Mesothelial cell of epicardium (in vitro differentiated cells): ENCODE measurements at places on chromosomes 5 and 9.

DNA sequence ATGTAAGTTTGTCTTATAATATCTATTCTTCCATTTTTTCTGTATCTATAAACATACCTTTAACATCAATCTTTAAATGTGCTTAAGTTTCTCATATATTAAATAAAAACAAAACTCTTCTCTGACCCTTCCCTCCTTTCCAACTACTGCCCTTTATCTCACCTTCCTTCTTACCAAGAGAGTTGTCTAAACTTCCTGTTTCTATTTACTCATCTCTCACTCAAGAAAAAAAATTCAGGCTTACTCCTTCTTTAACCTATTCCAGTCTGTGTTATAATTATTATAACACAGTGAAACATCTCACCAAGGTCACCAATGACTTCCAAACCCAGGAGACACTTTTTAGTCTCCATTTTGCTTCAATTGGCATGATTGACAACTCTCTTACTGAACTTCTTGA, 140.9 kb downstream of the CCDC171 start:
- no peaks in the 10 kb centered on the region for H3K4me1 ChIP-seq
- H3K4me3 ChIP-seq: no peak overlapping the region
- no peaks in the 10 kb centered on the region for H3K27me3 ChIP-seq
- no peak for DNase-seq

DNA sequence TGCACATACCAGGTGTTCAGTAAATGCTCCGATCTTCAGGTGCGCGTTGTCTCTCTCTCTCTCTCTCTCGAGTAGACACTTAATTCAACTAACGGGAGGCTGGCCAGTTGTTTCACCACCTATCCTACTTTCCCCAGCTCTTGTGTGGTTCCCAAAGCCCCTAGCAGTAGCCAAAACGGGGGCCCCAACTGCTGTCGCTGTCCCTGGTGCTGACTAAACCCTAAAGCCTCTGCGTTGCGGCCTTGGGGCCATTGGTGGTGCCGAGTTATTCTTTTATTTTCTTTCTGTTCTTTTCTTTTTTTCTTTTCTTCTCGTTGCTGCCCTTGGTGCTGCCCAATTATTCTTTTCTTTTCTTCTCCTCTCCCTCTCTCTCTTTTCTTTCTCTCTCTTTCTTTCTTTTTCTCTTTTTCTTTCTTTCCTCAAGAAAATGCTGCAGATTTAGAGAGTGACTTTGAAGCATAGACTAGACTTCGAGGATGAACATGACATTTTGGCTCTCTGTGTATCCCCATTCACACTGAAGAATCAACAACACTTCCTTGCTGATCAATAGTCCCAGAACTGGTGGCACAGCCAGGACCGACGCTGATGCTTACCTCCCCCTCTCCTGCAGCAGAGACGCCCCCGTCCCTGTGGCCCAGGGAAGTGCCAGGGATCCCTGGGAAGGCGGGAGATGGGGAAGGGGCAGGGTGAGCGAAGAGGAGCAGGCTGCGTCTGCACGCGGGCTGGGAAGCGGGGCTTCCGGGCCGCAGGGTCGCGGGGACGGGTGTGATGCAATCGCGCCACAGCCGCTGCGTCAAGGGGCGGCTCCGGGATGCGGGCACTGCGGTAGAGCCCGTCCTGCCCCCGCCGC, at the start of gene FBLL1:
Gene FBLL1 (plus strand): TSS at position 785 of the 853 bp plus-strand sequence. CDS start 200 bp downstream, outside the sequence.
- peak within 1 kb of the TSS; percentile 63 for H3K4me3 ChIP-seq
- no peak within 1 kb of the TSS for H3K27ac ChIP-seq
- H3K27me3 ChIP-seq: peaks cover 54% of the 10 kb centered on the region
- no peaks in the 10 kb centered on the region for H3K36me3 ChIP-seq
- peaks cover 4% of the 10 kb centered on the region for H3K4me1 ChIP-seq

DNA sequence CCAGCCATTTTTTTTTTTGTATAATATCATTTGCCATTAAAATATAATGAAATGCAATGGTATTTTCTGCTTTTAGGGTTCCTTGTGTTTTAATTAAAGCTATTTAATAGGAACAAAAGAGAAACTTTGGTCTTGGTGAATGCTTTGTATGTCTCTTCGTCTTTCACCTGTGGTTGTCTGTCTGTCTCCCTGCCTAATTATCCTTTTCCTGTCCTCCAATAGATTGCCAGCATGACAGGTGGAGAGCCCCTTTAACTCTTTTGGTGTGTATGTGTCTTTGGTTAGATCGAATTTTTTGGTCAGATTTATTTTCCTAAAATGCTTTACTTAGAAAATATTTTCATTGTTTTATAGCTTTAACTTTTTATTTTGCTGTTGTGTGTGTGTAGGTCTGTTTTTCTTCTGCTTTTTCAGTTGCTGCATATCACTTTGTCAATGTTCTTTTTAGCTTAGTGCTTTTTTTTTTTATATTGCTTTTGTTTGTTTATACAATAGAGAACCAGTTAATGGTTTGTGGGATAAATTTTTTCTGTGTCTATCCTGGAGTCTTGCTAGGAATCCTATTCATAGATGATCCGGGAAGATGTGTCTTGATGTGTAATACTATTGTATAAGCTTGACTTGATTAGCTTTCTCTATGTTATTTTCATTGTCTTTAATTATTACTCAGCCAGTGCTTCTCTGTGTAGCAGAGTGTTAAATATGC, 8.6 kb downstream of the CHMP5 start:
- H3K4me1 ChIP-seq: no peaks in the 10 kb centered on the region
- no peak overlapping the region for H3K27ac ChIP-seq
- peaks cover 42% of the 10 kb centered on the region for H3K36me3 ChIP-seq
- H3K27me3 ChIP-seq: no peaks in the 10 kb centered on the region
- no peak for DNase-seq
- H3K4me3 ChIP-seq: no peak overlapping the region

DNA sequence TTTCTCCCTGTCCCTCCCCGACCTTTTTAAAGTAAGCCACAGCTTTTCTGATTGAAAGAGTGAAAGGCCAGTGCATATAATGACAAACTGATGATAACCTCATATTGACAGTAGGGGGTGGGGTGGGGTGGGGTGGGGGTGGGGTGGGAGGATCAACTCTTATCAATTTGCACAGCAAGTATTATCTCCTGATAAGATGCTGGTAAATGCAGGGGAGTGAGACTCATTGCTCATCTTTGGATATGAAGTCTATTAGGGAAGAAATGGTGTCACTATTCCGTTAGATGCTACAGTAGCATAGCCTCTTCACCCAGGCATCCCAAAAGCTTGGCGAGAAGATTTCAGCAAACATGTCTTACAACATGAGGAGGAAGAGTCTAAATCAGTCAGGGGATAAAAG, 38.9 kb upstream of the HMGCS1 start:
- no peak for DNase-seq
- H3K27ac ChIP-seq: no peak overlapping the region
- H3K4me3 ChIP-seq: no peak overlapping the region

DNA sequence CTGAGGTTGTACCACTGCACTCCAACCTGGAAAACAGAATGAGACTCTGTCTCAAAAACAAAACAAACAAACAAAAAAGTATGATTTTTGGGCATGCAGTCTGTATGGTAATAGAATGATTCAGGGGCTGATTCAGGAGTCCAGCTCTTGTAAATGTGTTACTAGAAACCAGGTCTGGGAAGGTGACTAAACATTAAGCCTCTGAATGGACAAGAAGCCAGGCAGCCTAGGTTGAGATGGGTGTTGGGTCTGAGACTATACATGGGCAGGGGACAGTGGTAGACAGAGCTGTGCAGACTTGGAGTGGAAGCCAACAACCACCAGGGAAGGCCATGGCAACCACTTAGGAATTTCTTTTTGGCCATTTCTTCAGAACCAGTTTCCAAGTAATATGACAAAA, 64.9 kb upstream of the TLE1 start:
- no peaks in the 10 kb centered on the region for H3K27me3 ChIP-seq
- peaks cover 12% of the 10 kb centered on the region for H3K4me1 ChIP-seq
- no peaks in the 10 kb centered on the region for H3K36me3 ChIP-seq
- no peak overlapping the region for H3K27ac ChIP-seq

GRCh38 chr9:68970151-68970550, 43.8 kb downstream of the PRKACG start:
- no peak for DNase-seq
- no peaks in the 10 kb centered on the region for H3K36me3 ChIP-seq
- peaks cover 6% of the 10 kb centered on the region for H3K4me1 ChIP-seq

DNA sequence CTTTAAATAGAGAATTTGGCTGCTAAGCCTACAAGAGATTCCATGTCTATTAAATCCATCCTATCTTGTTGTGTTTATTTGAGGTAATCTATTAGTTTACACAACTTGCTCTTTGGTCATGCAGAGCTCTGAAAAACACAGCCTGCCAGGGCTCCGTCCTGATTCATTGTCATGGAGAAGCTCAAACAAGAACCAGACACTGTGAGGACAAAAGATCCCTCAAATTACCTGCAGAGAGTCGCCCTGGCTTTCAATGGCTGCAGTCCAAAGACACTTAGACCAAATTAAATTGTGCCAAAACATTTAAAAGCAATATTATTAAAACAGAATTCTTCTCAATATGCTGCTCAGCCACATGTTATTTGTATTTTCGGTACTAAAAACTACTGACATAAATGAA, 60.1 kb downstream of the CDH18 start:
- no peaks in the 10 kb centered on the region for H3K36me3 ChIP-seq
- no peak overlapping the region for H3K4me3 ChIP-seq
- H3K27ac ChIP-seq: no peak overlapping the region
- peaks cover 5% of the 10 kb centered on the region for H3K4me1 ChIP-seq

DNA sequence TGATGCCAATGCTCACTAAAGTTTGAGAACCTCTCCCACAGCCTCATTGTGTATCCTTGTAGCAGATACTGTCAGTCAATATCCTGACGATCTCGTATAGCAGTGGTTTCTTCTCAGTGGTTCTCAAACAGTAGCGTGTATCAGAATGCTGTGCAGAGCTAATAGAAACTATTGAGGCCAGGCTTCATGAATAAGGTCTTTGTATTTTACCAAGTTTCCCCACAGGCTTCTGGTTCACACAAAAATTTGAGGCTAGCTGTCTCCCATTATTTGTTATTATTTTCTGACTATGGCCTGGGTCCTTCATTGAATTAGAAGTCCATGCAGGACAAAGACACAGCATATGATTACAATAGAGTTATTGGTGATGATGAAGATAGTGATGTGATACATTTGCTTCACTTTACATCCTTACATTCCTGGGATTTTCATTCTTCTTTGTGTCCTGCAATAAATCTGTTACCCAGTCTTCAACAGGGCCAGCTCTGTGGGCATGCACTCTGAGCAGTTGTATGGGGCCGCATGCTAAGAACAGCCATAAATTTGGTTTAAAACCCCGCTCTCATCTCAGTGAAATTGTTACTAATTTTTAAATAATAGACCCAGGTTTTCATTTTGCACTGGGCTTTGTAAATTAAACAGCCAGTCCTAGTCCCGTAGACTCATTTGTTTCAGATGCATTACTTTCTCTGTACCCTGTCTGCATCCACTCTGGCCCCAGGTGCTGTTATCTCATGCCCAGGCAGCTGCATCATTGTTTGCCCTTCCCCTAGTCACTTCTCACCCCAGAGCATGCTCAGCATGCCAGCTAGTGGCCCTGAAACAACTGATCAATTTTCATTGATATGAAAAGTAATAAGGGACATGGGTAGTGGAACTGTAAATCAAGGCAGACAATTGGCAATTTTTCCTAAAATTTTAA, 199.9 kb upstream of the PIK3R1 start:
- no peak overlapping the region for H3K27ac ChIP-seq
- H3K27me3 ChIP-seq: no peaks in the 10 kb centered on the region
- H3K36me3 ChIP-seq: no peaks in the 10 kb centered on the region
- DNase-seq: no peak

DNA sequence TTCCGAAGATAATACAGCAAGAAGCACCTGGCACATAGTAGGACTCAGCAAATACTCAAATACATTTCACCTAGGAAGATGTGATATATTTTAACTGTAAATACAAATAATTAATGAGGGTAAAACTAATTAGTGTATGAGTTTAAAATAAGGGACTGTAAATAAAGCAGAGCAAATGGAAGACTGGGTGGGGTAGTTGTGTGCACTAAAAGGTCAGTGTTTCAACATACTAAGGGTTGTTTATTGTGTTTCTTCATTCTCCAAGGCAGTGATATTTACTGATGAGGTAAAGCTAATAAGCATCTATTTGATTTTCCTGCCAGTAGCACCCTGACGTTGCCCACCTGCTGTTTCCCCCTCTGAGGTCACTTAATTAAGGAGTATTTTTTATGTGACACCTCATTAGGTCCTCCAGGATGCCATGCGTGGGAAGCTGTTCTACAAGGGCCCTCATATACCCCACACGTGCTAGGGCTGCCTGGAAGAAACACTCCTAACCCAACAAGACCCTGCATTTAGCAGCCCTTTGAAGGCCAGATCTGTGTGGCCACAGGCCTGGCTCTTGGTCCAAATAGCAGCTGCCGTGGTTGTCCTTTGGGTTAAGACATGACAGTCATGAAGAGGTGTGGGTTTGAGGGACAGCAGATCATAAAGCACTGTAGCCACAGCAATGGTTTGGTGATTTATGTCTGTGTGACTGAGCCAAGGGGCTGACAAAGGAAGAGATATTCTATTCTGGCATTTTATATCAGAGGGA, 97.5 kb upstream of the RPS23 start:
- no peaks in the 10 kb centered on the region for H3K27me3 ChIP-seq
- DNase-seq: no peak
- H3K4me1 ChIP-seq: peaks cover 5% of the 10 kb centered on the region
- H3K36me3 ChIP-seq: peaks cover 14% of the 10 kb centered on the region

DNA sequence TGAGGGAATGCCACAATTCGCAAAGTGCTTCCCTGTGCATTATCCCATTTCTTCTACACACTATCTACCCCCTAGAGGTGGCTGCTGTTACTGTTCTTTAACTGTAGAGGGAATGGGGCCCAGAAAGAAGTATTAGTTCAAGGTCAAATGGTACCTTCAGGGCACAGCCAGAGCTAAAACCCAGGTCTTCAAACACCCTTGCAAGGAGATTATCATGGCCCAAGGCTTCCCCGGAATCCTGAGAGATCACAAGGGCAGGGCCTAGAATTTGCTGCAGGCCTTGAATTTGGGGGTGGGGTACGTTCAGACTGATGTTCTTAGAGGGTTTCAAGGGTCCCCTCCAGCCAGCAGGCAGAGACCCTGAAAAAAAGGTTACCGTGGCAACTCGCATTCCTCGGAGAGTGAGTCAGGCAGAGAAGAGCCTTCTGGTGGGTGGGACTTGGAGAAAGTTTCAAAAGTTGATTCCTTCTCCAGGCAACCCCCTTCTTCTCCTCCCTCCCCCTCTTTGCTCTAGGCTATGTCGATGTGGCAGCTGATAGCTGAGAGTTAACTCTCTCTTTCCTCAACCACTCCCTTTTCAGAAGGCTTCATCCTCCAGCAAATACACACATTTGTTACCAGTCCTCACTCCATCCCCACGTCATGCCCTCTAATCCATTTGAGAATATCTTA, 1.9 kb downstream of the SPARC start:
- peaks cover 3% of the 10 kb centered on the region for H3K36me3 ChIP-seq
- peak; percentile 83 for DNase-seq
- peak overlapping the region; percentile 98 for H3K27ac ChIP-seq
- peak overlapping the region; percentile 91 for H3K4me3 ChIP-seq
- no peaks in the 10 kb centered on the region for H3K27me3 ChIP-seq
